Mesothelial cell of epicardium (in vitro differentiated cells): ENCODE measurements at places on chromosomes 1 and 21.

DNA sequence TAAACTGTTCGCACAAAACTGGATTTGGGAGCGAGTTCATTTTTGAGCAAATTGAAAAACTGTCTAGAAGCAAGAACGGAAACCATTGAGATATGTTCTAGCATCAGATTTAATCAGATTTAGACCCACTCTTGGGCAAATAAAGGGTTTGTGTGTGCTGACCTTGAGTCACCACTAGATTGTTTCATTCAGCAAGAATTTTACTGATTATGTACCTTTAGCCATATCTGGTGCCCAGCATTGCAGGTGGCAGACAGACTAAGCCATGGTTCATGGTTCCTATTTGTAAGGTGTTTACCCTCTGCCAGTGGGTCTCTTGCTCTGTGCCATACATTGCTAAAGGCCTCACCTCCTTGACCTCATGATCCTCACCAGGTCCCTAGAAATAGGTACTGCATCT, 1.4 kb downstream of the NUDC start:
- no peak for DNase-seq

- no peak for DNase-seq
Measured at GRCh38 chr1:88736633-88737248, 52.7 kb downstream of the PKN2 start.

GRCh38 chr1:9231648-9232332, 2.8 kb upstream of the H6PD start:
- DNase-seq: no peak

DNA sequence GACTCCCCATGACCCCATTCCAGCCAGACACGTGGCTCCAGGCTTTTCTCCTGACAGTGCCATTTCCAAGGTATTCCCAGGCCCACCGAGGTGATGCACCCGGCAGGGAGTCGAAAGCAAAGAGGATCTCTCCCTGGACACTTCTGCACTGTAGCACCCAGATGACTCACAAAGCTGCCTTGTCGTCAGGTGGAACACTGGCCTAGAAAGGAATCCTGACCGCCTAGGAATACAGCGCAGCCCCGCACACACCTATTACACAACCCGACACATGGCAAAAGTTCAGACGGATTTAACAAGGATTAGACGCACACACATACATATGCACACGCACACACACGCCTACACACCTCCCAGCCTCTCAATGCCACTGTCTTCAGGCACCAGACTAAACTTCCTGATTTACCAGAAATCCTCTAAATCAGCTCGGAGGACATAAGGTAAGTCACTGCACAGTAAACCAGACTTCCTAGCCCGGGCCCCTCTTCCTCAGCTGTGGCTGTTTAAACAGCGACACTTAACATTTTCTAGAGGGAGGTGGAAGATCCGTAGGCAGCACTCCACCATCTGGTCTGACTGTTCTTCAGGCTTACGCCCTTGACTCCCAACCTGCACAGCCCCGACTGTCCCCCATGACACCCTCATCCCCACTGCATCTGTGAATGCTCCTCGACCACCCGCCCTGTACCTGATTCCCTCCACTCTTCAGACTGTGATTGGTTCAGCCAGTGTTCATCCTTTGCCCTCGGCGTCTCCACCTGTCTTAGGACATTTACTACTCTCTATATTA, 12.7 kb downstream of the FAM89A start:
- DNase-seq: no peak

- DNase-seq: peak; percentile 90
Measured at GRCh38 chr1:19485362-19486187, at the start of gene CAPZB. CAPZB (minus strand) TSS chr1:19485539; CDS start chr1:19485438, 101 bp downstream.

DNA sequence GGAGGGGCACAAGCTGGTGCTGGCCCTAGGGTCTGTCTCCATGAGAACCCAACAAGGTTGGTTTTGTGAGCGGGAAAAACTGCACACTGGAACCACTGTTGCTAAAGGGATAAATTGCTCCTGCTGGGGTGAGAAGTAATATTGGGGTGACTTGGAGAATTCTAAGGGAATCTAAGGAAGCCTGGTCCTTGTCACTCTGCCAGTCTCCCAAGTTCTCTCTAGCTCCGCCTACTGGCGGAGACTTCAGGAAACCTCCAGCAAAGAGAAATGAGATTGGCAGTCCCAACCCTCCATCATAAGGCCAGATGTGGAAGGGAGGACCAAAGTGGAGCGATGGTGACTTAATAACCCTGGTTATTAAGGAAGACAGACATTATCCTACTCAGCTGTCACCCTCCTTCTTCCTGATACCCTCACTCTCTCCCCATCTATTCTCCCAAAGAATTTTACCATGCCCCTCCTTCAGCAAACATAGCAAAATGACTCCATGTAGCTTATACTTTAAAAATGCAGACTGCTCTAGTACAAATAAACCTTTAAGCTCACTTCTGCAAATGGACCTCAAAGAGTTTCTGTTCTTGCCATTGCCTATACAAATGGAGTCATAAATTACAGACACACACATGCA, 2.7 kb downstream of the LCE1F start:
- no peak for DNase-seq

GRCh38 chr1:29392036-29392435, 155.7 kb downstream of the PTPRU start:
- no peak for DNase-seq

GRCh38 chr1:228437424-228437962, 20.8 kb upstream of the TRIM17 start:
- no peak for DNase-seq

DNA sequence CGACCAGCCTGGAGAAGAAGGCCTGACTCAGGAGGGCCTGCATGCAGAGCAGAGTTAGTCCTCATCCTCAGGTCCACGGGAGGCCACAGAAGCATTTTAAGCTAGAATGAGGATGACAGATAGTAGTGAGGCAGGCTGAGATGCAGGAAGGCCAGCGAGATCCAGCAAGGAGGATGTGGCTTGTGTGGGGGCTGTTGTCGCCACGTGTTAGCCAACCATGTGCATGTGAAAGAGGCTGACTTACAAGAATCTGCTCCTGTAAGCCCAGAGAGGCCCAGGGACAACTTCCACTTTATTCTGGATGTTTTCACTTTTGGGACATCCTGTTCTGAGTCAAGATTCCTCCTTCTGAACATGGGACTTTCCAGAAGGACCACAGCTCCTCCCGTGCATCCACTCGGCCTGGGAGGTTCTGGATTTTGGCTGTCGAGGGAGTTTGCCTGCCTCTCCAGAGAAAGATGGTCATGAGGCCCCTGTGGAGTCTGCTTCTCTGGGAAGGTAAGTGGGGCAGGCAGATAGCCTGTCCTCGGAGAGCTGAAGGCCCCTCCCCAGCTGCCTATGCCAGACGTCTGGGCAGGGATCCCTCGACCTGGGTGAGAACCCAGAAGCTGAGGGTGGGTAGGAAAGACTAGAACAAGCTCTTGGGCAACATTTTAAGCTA, at the start of gene SLAMF8:
TSS of gene SLAMF8 (plus strand) at position 433 of the 661 bp plus-strand sequence. CDS start at position 459, 26 bp downstream.
- no peak for DNase-seq

DNA sequence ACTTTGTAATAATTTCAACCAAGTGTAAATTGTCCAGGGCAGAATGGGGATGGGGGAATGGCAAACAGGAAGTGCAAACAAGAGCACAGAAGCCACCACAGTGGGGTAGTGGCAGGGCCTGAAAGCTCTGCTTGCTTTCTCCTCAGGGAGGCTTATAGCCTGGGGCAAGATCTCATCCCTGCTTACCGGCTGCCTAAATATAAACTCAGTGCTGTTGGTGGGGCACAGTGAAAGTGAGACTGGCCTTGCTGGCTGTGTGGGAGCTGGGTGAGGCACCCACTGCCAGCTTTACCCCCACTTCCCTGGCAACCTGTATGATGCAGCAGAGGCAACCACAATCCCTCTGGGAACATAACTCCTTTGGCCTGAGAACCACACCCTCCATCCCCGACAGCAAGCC, 15.2 kb downstream of the STYXL2 start:
- DNase-seq: no peak

- no peak for DNase-seq
Measured at GRCh38 chr1:191034132-191034531, 556.5 kb upstream of the BRINP3 start.

DNA sequence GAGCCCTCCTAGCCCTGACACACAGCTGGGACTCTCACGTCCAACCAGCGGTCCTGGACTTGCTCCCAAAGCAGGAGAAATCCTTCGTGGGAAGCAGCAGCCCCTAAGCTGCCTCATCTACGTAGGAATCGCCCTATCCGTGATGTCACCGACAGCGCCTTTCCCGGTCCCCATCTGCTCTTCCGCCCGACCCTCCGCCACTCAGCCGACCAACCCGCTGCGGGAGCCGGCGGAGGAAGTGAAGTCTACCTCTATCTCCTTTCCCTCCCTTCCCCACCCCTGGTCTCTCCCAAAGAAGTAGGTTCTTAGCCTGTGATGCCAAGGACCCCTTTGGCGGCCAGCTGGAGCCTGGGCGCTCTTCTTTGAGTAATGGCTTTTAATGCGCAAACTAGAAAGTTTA, 272.1 kb downstream of the FAM72C start:
- no peak for DNase-seq

GRCh38 chr1:60696512-60696911, 385.8 kb upstream of the NFIA start:
- DNase-seq: no peak

DNA sequence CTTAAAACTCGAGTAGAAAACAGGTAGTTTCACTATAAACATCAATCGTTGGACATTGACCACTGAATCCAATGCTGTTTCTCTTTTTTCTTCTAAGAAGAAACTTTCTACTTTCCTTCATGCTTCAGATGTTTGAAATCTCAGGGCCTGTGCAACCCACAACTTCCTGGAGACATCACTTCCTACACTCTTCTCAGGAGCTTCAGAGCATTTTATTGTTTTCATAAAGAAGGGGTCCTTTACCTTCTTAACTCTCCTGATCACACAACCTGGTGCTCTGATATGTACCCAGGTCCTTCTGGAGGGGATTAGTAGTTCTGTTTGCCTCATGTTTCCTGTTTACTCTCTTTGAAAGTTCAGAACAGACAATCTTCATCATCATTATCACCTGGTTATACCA, 113.0 kb upstream of the VAV3 start:
- no peak for DNase-seq

- no peak for DNase-seq
Measured at GRCh38 chr1:203320591-203321272, 15.4 kb downstream of the BTG2 start.

DNA sequence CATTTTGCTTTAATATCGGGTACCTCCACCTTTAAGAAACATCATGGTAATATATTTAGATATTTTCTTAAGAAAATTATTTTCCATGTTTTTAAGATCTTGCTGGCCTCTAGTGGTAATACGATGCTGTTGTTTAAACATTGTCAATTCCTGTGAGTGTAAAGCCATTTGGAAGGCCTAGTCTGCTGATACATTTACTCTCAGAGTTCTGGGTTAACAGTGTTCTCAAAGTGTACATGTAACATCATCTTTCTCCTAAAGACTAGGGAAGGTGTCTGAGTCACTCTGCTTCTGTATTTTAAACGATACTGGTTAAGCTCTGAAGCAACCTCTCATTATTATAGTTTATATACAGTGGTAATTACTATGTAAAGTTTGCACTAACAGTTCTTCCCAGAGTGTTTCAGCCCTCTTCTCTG, 189.1 kb downstream of the RASAL2 start:
- DNase-seq: no peak

GRCh38 chr1:154223621-154224020, 2.9 kb downstream of the UBAP2L start:
- no peak for DNase-seq

GRCh38 chr1:6803357-6803756, 18.1 kb downstream of the CAMTA1 start:
- DNase-seq: no peak

- no peak for DNase-seq
Measured at GRCh38 chr1:167777269-167777650, 55.5 kb downstream of the MPZL1 start.

DNA sequence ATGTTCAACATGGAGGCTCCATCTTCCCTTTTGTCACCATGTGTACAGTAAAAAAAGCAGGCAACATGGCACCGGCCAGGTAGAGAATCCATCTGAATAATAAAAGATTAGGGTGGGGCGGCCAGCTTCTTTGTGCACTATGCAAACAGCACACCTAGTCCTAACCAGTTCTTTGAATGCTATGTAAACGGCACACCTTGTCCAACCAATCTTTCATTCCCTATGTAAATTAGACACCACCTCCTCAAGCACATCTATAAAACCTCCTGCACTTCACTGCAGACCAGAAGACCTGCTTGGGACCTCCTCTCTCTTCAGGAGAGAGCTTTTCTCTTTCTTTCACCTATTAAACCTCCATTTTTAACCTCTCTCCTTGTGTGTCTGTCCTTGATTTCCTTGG, 28.2 kb downstream of the TFB2M start:
- DNase-seq: no peak

DNA sequence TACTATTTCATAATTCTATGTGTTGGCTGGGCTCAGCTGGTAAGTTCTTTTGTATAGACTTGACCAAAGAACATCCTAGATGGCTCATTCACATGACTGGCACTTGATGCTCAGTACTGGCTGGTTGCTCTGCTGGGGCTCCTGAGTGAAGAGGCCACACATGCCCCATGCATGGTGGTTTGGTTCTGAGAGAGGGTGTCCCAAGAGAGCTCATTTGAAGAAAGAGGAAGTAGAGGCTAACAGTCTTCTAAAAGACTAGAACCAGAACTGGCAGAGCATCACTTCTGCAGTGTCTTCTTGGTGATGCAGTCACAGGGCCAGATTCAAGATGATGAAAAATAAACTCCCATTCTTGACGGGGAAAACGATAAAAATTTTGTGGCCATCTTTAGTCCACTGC, 5.2 kb upstream of the BACH1 start:
- no peak for DNase-seq

GRCh38 chr1:10507111-10507879, 32.5 kb downstream of the PEX14 start:
- peak; percentile 39 for DNase-seq

GRCh38 chr1:160377585-160378206, 10.8 kb downstream of the NHLH1 start:
- DNase-seq: no peak

DNA sequence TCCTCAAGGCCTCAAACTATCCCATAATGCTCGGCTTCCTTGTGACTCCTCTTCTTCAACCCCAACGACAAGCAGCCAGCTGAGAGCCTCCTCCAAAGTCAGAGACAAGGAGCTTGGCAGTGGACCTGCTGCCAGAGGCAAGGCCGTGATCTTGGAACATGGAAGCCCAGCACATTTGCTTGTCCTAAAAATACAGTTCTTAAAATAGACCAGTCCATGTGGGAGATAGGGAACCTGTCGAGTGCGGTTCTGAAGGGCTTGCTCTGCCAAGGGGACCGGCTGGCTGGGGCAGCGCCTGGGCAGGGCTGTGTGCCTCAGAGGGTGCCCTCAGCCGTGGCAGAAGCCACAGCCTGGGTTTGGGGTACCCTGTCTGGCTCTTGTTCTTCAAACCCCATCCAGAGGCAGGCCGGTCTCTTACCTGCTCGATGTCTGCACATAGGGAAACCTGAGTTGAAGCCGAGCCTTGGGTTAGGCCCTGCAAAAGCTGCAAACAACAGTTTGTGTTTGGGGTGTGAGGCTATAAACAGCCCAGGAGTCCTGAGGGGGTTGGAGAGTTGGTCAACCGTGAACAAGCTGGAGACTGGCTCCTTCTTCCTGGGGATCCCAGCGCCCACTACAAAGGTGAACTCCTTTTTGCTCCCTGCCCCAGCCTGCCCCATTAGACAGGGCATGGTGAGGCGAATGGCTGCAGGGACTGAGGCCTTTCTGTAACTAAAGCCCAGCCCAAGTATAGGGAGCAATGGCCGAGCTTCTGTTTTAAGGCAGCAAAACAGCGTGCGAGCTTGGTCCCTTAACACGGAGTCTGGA, 228.8 kb downstream of the CAMTA1 start:
- no peak for DNase-seq
